ENCODE measurements at places on chromosomes 11 and 22. TPM values are rescaled to one million over a fixed set of nuclear protein-coding genes. Genes with fewer than 3 reads are reported as not detected.

DNA sequence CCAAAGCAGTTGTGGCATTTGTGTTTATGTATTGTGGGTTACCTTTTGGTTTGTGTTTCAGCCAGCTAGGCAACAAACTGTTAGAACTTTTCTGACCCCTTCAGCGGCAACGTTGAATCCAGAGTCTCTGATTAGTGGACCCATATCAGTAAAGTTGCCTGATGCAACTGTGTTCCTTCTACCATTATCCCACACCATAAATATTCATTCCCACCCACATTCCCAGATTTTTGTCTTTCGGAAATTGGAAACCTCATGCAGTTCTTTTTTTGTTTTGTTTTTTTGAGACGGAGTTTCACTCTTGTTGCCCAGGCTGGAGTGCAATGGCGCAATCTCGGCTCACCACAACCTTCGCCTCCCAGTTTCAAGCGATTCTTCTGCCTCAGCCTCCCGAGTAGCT lies 30.7 kb upstream of the RBX1 start:
- H3K4me1 ChIP-seq, result peaks cover 4% of the 10 kb centered on the region
- no peak overlapping the region for H3K27ac ChIP-seq
- H3K27me3 ChIP-seq, result no peaks in the 10 kb centered on the region
- H3K4me3 ChIP-seq, result no peak overlapping the region
- no peak for DNase-seq

DNA sequence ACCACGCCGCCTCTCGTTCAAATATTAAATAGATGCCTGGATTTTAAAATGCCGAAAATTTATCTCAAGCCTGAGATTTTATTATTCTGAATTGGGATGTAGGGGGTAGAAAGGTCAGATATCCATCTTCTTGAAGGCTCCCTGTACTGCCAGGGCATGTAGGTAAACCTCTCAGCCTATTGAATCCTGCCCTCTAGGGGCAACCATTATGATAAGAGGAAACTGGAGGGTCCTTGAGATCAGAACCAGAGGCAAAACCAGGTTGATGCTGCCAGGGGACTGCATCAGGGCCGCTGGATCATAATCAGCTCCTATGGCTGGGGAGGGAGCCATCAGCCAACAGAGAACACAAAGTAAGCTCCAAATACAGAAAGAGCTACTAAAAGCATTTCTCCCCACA lies 92.4 kb downstream of the KCNC1 start:
- H3K27me3 ChIP-seq, result no peaks in the 10 kb centered on the region
- no peak overlapping the region for H3K4me3 ChIP-seq
- DNase-seq, result no peak
- H3K27ac ChIP-seq, result no peak overlapping the region
- no peaks in the 10 kb centered on the region for H3K4me1 ChIP-seq

GRCh38 chr22:43293655-43294392 lies 49.3 kb downstream of the SCUBE1 start:
- H3K4me3 ChIP-seq, result no peak overlapping the region
- H3K36me3 ChIP-seq, result no peaks in the 10 kb centered on the region
- H3K27me3 ChIP-seq, result no peaks in the 10 kb centered on the region
- no peak overlapping the region for H3K27ac ChIP-seq

- H3K27me3 ChIP-seq, result no peaks in the 10 kb centered on the region
- H3K36me3 ChIP-seq, result peaks cover 10% of the 10 kb centered on the region
- no peak overlapping the region for H3K4me3 ChIP-seq
- no peak for DNase-seq
- no peaks in the 10 kb centered on the region for H3K4me1 ChIP-seq
Measured at GRCh38 chr11:123590296-123590912, 64.0 kb downstream of the SCN3B start.

DNA sequence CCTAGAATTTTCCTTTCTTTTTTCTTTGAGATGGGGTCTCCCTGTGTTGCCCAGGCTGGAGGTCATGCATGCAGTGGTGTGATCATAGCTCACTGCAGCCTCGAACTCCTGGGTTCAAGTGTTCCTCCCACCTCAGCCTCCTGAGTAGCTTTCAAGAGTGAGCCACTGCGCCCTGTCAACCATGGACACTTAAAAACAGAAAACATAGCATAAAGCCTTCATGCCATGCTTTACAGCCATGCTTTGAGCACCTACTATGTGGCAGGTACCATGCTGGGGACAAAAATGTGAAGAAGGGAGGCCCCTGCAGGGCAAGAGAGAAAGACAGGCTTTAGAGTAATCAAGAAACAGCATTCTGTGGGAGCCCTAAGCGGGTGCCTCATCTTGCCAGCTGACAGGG lies 13.7 kb upstream of the GNB1L start:
- H3K4me1 ChIP-seq, result no peaks in the 10 kb centered on the region
- H3K27ac ChIP-seq, result no peak overlapping the region
- H3K27me3 ChIP-seq, result no peaks in the 10 kb centered on the region
- no peak overlapping the region for H3K4me3 ChIP-seq
- DNase-seq, result no peak
- no peaks in the 10 kb centered on the region for H3K36me3 ChIP-seq

The MPST gene
- total RNA-seq, result 16.9 TPM

The NTM gene
- total RNA-seq, result not detected

All from activated CD4-positive, alpha-beta memory T cell treated with anti-CD3 and anti-CD28 coated beads for 36 hours (primary cell).